ENCODE measurements at places on chromosomes 4 and X. TPM values are rescaled to one million over a fixed set of nuclear protein-coding genes. Genes with fewer than 3 reads are reported as not detected.

DNA sequence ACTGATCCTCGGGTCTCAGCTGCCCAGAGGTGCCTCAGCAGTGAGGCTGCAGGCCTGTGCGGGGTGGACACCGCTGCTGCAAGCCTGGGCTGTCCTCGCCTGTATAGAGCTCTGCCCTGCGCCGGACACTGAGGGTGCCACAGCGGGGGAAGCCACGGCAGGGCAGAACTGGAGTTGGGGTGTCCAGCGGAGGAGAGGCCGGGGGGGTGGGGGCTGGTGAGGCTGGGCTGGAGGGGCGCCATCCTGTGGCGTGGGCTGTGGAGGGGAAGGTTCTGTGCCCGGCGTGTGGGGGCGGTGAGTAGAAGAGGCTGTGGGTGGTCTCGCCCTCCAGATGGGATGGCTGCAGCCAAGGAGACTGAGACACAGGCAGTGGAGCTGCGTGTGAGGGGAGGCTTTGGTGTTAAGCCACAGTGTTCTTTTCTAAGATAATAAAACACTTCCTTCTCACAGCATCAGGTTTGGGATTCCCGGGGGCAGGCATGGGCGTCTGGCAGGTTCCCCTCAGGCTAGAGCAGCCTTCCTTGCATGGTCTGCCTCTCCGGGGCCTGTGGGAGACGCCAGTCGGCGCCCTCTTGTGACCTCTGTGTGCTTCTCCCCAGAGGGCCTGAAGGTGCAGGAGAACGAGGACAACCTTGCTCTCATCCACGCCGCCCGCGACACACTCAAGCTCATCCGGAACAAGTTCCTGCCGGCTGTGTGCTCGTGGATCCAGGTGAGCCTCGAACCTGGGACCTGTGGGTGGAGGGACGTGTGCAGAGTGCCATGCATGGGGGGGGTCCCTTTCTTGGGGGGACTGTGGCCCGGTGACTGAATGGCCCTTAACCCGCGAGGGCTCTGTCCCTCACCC, 7.4 kb downstream of the UVSSA start:
- DNase-seq, result no peak

GRCh38 chrX:136525738-136526606, 6.0 kb upstream of the VGLL1 start:
- peak; percentile 63 for DNase-seq

The F9 gene
- not detected for polyA plus RNA-seq

- DNase-seq, result no peak
Observed at GRCh38 chr4:113311047-113311446, 261.6 kb downstream of the ANK2 start.

GRCh38 chr4:3253808-3254207, 4.8 kb downstream of the MSANTD1 start:
- DNase-seq, result no peak

All from AG04450 (cell line).